Pancreas (tissue), 10 donors: ENCODE measurements at places on chromosomes 3 and 15. TPM values are rescaled to one million over a fixed set of nuclear protein-coding genes. Genes with fewer than 3 reads are reported as not detected.

DNA sequence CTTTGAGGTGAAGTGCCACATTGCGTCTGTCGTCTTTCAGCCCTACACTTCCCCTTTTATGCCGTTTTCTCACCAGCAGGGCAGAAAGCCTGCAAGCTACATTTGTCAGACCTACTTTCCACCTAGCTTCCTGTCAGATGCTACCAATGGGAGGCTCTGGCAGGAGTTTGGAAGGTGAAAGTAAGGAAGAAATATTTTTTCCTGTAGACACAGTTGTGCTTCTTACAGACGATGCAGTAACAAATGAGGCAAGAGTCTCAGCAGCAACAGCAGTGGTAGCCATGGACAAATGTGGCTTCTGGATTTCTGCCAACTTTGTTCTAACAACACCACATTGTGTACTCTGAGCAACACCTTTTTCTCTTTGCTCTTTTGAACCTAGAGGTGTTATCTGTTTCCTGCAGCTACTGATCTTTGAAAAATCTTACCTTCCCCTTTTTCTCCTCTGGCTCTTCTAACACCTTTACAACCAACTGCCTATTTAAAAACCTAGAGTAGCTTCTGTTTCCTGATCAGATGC, 70.6 kb upstream of the STT3B start:
- DNase-seq, result no peak
- H3K36me3 ChIP-seq, result no peaks in the 10 kb centered on the region
- no peaks in the 10 kb centered on the region for H3K27me3 ChIP-seq
- H3K4me1 ChIP-seq, result no peaks in the 10 kb centered on the region

RTP3 gene
- not detected for polyA plus RNA-seq

GRCh38 chr15:69058830-69059556, 44.5 kb downstream of the NOX5 start:
- H3K27ac ChIP-seq, result no peak overlapping the region
- no peak overlapping the region for H3K4me3 ChIP-seq
- H3K36me3 ChIP-seq, result no peaks in the 10 kb centered on the region
- no peaks in the 10 kb centered on the region for H3K27me3 ChIP-seq
- DNase-seq, result peak; percentile 87

- H3K36me3 ChIP-seq, result no peaks in the 10 kb centered on the region
- no peaks in the 10 kb centered on the region for H3K27me3 ChIP-seq
- no peak for DNase-seq
- peak overlapping the region; percentile 53 for H3K4me3 ChIP-seq
Measured at GRCh38 chr3:36991923-36992805, 767 bp downstream of the EPM2AIP1 start.

DNA sequence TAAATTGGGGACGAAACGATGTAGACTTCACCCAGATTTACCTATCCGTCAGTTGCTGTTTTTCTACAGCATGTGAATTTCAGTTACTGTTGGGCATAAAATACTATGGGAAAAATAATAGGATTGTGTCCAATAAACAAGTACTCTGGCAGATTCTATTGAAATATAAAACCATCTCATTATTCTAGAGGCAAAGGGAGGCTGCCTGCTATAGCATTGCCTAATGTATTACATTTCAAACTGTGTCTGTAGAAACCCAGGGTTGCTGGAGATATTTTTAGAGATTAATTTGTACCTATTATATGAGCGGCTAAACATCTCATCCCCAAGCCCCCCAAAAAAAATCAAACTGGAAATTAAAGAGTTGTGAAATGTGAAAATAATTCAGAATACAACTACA, 159.6 kb upstream of the IL12A start:
- H3K27me3 ChIP-seq, result no peaks in the 10 kb centered on the region
- H3K27ac ChIP-seq, result no peak overlapping the region
- H3K4me3 ChIP-seq, result no peak overlapping the region
- no peak for DNase-seq
- H3K4me1 ChIP-seq, result peaks cover under 1% of the 10 kb centered on the region

DNA sequence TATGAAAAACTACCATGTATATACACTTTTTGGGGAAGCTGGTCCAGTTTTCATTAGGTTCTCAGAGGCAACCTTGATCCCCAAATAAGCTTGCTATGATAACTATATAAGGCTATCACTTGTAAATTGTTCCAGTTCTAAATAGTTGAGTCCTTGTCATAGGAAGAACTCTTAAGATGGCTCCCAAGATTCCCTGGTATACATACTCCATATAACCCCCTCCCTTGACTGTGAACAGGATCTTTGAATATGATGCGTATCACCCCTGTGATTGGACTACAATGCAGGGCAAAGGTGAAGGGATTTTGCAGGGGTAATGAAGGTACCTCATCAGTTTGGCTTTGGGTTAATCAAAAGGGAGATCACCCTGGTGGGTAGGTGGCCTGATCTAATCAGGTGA, 48.6 kb upstream of the TRIM59 start:
- peaks cover 16% of the 10 kb centered on the region for H3K36me3 ChIP-seq
- H3K4me3 ChIP-seq, result no peak overlapping the region
- DNase-seq, result no peak

- H3K27me3 ChIP-seq, result no peaks in the 10 kb centered on the region
- no peak overlapping the region for H3K27ac ChIP-seq
- H3K36me3 ChIP-seq, result no peaks in the 10 kb centered on the region
Measured at GRCh38 chr15:101353240-101353639, 58.2 kb upstream of the SNRPA1 start.

GRCh38 chr3:105527949-105528348, 161.2 kb downstream of the ALCAM start:
- H3K36me3 ChIP-seq, result no peaks in the 10 kb centered on the region
- DNase-seq, result no peak
- H3K4me3 ChIP-seq, result no peak overlapping the region
- no peak overlapping the region for H3K27ac ChIP-seq
- H3K4me1 ChIP-seq, result no peaks in the 10 kb centered on the region
- no peaks in the 10 kb centered on the region for H3K27me3 ChIP-seq

- DNase-seq, result no peak
- H3K4me1 ChIP-seq, result peaks cover 8% of the 10 kb centered on the region
- H3K27me3 ChIP-seq, result no peaks in the 10 kb centered on the region
- no peak overlapping the region for H3K4me3 ChIP-seq
- no peak overlapping the region for H3K27ac ChIP-seq
Measured at GRCh38 chr3:29333576-29333975, 52.7 kb downstream of the RBMS3 start.

DNA sequence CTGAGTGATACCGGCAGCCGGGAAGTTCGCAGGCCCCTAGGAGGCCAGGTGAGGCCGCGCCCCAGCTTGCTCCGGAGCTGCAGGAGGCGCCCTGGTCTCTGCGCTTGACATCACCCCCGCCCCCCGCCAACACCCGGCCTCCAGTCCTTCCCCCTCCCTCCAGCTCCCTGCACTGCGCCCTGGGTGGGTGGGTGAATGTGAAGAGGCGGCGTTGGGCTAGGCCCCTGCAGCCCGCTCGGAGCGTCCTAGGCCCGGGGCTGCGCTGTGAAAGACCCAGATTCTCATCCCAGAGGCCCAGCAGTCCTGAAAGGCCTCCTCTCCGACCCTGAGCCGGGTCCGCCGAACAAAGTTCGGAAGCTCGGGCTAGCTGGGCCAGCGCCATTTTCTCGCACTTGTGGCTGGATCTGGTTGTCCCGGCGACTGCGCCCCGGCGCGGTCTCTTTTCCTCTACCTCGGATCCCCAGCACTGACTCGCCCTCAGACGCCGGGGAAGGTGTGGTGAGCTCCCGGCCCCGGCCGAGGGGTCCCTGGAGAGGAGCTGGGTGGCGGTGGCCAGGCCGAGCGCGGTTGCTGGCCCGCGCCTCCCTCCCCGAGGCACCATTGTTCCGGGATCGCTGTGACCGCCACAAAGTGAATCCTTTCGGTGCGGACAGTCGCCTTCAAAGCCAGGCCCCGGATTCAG, 12.9 kb downstream of the ZIC4 start:
- H3K36me3 ChIP-seq, result no peaks in the 10 kb centered on the region
- peak overlapping the region; percentile 33 for H3K4me3 ChIP-seq
- no peaks in the 10 kb centered on the region for H3K4me1 ChIP-seq
- H3K27me3 ChIP-seq, result peaks cover 12% of the 10 kb centered on the region
- H3K27ac ChIP-seq, result no peak overlapping the region

TRMT10C gene
- polyA plus RNA-seq, result 8.1 TPM

GRCh38 chr3:186746008-186746407, 28.8 kb downstream of the KNG1 start:
- no peaks in the 10 kb centered on the region for H3K27me3 ChIP-seq
- no peaks in the 10 kb centered on the region for H3K4me1 ChIP-seq
- no peak for DNase-seq

GRCh38 chr3:171480526-171480925, 20.3 kb upstream of the TNIK start:
- no peak overlapping the region for H3K27ac ChIP-seq
- no peaks in the 10 kb centered on the region for H3K27me3 ChIP-seq
- no peak for DNase-seq
- H3K4me1 ChIP-seq, result no peaks in the 10 kb centered on the region

LYZL4 gene
- not detected for polyA plus RNA-seq

DNA sequence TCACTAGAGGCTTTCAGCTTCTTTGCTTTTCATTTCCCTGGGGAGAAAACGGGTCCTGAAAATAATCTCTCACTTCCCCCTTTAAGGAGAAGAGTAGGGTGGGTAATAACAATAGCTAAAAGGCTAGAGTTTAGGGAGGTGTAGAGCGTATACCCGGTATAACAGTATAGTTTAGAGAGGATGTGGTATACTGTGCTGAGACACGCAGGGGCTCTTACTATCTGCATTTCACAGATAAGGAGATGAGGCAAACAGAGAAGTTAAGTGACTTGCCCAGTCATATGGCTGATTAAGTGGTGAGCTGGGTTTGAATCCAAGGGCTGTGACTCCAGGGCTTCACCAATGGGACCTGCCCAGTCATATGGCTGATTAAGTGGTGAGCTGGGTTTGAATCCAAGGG, 15.0 kb upstream of the KCNMB3 start:
- no peaks in the 10 kb centered on the region for H3K4me1 ChIP-seq
- no peaks in the 10 kb centered on the region for H3K36me3 ChIP-seq
- H3K27me3 ChIP-seq, result no peaks in the 10 kb centered on the region

DNA sequence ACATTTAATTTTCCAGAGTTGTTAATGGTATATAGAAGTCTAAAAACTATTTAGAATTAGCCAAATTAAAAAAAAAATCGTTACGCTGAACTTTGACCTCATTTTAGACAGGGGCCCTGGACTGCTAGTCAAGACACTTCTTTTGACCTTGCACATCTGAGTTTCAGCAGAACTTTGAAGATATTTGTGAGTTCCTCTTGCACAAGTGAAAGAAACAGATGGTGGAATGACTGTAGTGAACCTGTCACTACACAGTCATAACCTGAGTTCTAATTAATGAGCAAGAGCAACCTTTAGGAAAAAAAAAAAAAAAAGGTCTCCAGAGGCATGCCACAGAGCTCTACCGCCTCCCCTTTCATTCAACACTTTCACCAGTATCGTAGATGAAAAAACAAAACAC, 5.3 kb downstream of the MYO5C start:
- no peaks in the 10 kb centered on the region for H3K36me3 ChIP-seq
- peak overlapping the region; percentile 87 for H3K27ac ChIP-seq
- H3K27me3 ChIP-seq, result no peaks in the 10 kb centered on the region
- DNase-seq, result no peak
- peaks cover 43% of the 10 kb centered on the region for H3K4me1 ChIP-seq

DNA sequence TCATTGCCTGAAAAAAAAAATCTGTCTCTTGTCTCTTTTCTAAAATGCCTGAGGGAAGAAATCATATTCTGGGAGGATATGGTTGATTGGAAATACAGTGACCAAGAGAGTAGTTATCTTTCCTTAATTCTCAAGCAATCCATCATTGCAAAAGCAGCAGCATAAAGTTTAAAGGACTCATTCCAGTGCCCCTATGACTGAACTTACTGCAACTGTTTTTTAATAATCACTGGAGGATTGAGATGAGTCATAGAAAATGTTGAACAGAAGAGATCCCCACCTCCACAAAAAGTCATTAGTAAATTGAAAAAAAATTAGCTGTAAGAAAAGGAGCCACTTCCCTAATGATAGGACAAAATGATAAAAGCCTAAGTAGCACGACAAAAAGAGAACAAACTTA, 121.5 kb downstream of the SLC9A9 start:
- H3K4me3 ChIP-seq, result no peak overlapping the region
- H3K4me1 ChIP-seq, result no peaks in the 10 kb centered on the region
- H3K36me3 ChIP-seq, result no peaks in the 10 kb centered on the region
- no peaks in the 10 kb centered on the region for H3K27me3 ChIP-seq
- no peak for DNase-seq
- H3K27ac ChIP-seq, result no peak overlapping the region

CPNE9 gene
- polyA plus RNA-seq, result 0.85 TPM

GRCh38 chr3:111923095-111923771, 55.6 kb upstream of the ABHD10 start:
- no peak overlapping the region for H3K27ac ChIP-seq
- H3K4me1 ChIP-seq, result peaks cover 3% of the 10 kb centered on the region
- H3K4me3 ChIP-seq, result no peak overlapping the region

GALNT15 gene
- polyA plus RNA-seq, result 2.8 TPM

DNA sequence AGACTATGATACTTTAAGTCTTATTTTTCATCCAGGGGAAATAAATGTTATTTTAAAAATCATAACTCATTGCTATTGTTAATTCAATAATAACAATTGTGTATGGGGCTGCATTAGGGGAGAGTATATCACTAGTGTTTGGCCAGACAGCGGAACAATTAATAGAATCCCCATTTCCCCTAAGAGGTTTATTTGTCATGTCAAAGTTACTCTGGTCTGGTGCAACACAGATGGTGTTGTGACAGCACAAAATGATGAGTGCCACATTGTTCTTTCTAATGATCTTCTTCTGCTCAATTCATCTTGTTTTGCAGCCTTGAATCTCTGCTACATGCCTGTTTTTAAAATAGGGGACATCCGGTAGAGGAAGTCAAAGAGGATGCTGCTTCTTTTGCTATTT, 351.6 kb downstream of the NSUN3 start:
- no peak for DNase-seq
- H3K36me3 ChIP-seq, result no peaks in the 10 kb centered on the region
- no peaks in the 10 kb centered on the region for H3K4me1 ChIP-seq
- no peak overlapping the region for H3K4me3 ChIP-seq
- H3K27me3 ChIP-seq, result no peaks in the 10 kb centered on the region

ENTPD3 gene
- 27.8 TPM for polyA plus RNA-seq

ERC2 gene
- polyA plus RNA-seq, result 1.4 TPM

DNA sequence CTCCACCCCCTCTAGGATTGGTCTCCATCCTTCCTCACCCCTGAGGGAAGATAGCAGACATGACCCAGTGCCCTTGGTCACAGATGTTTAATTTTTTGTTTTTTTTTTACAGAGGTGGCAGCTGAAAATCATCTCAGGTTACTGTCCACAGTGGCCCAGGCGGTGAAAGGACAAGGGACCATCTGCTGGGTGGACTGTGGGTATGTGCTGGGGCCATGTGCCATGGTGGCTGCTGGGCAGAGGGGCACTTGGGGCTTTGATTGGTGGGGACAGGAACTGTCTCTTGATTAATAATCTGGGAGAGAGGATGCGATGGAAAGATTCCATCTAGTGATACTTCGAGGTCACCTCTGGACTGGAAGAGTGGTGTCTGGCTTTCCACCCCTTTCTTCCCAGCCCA, 25.4 kb downstream of the PDIA5 start:
- DNase-seq, result no peak
- H3K36me3 ChIP-seq, result peaks cover 3% of the 10 kb centered on the region
- H3K4me1 ChIP-seq, result peaks cover 22% of the 10 kb centered on the region
- no peak overlapping the region for H3K4me3 ChIP-seq

- no peaks in the 10 kb centered on the region for H3K27me3 ChIP-seq
- H3K36me3 ChIP-seq, result no peaks in the 10 kb centered on the region
- H3K4me1 ChIP-seq, result peaks cover 11% of the 10 kb centered on the region
- DNase-seq, result no peak
Measured at GRCh38 chr3:44555723-44556122, 730 bp downstream of the ZKSCAN7 start.

- DNase-seq, result no peak
- no peak overlapping the region for H3K4me3 ChIP-seq
- H3K27ac ChIP-seq, result no peak overlapping the region
- H3K27me3 ChIP-seq, result no peaks in the 10 kb centered on the region
- H3K4me1 ChIP-seq, result no peaks in the 10 kb centered on the region
Measured at GRCh38 chr3:142106548-142106947, 42.8 kb downstream of the TFDP2 start.
